ENCODE measurements at places on chromosomes 5 and 9. TPM values are rescaled to one million over a fixed set of nuclear protein-coding genes. Genes with fewer than 3 reads are reported as not detected.

GPR151 gene
- total RNA-seq = not detected

IFNW1 gene
- total RNA-seq = not detected

TPPP gene
- 0.17 TPM for total RNA-seq

CARD6 gene
- total RNA-seq = 6.6 TPM

FAM200C gene
- 3.7 TPM for total RNA-seq

TRMT10B gene
- total RNA-seq = 6.9 TPM

DNA sequence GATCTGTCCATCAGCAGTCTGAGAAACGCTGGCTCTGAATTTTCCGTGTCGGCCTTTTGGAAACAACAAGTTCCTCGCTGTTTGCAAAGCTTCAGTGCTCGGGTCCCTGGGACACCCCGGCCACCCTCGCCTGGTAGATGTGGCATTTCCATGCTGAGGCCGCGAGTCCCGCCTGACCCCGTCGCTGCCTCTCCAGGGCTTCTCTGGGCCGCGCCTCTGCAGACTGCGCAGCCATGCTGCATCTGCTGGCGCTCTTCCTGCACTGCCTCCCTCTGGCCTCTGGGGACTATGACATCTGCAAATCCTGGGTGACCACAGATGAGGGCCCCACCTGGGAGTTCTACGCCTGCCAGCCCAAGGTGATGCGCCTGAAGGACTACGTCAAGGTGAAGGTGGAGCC is 4.7 kb downstream of the NTNG2 start:
- no peak for DNase-seq
- no peak overlapping the region for H3K4me3 ChIP-seq
- H3K27me3 ChIP-seq = peaks cover 93% of the 10 kb centered on the region
- H3K4me1 ChIP-seq = peaks cover 6% of the 10 kb centered on the region

DNA sequence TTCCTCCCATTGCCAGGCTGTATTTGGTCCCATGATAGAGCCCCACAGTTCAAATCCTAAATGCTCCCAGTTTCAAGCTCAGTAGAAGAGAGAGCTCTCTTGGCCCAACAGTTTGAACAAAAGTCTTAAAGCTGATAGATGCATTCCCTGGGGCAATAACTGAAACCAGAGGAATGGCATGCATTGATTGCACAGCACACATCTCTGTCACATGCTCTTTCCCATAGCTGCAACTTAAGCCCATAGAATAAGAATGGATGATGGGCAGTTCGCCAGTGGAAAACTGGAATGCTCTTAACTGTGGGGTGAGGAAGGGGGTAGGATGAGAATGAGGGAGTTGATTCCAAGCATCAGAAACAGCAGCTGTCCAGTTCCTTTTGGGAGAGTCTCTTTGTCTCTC is 1942.4 kb upstream of the WWC1 start:
- no peaks in the 10 kb centered on the region for H3K4me1 ChIP-seq
- H3K4me3 ChIP-seq = no peak overlapping the region
- no peak overlapping the region for H3K27ac ChIP-seq
- H3K27me3 ChIP-seq = no peaks in the 10 kb centered on the region

DNA sequence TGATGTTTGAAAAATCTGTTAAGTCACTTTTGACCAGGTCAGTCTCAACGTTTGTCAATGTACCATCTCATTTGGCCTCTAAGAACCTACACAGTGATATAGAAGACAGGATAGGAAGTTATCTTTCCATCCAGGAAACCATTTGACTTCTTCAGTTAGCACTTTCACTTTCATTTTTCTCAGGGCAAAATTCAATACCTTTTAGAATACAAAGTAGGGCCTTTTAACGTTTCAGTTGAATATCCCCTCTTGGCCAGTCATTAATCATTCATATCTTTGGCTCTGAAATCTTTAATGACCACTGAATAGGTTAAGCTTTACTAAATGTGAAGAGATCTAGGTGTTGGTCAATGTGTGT is 101.1 kb upstream of the GNAQ start:
- H3K27ac ChIP-seq = peak overlapping the region; percentile 20
- no peaks in the 10 kb centered on the region for H3K36me3 ChIP-seq
- H3K27me3 ChIP-seq = no peaks in the 10 kb centered on the region
- H3K4me3 ChIP-seq = peak overlapping the region; percentile 18
- DNase-seq = peak; percentile 6

- peaks cover 38% of the 10 kb centered on the region for H3K36me3 ChIP-seq
- peak overlapping the region; percentile 22 for H3K27ac ChIP-seq
- DNase-seq = no peak
- no peak overlapping the region for H3K4me3 ChIP-seq
- no peaks in the 10 kb centered on the region for H3K27me3 ChIP-seq
- peaks cover 25% of the 10 kb centered on the region for H3K4me1 ChIP-seq
These were observed 94.0 kb downstream of the ZNF462 start for GRCh38 chr9:106956971-106957370.

GRCh38 chr9:131697097-131697496 is 42.8 kb downstream of the RAPGEF1 start:
- DNase-seq = no peak
- no peaks in the 10 kb centered on the region for H3K27me3 ChIP-seq
- no peaks in the 10 kb centered on the region for H3K36me3 ChIP-seq
- no peak overlapping the region for H3K4me3 ChIP-seq
- H3K4me1 ChIP-seq = peaks cover 24% of the 10 kb centered on the region
- H3K27ac ChIP-seq = no peak overlapping the region

DNA sequence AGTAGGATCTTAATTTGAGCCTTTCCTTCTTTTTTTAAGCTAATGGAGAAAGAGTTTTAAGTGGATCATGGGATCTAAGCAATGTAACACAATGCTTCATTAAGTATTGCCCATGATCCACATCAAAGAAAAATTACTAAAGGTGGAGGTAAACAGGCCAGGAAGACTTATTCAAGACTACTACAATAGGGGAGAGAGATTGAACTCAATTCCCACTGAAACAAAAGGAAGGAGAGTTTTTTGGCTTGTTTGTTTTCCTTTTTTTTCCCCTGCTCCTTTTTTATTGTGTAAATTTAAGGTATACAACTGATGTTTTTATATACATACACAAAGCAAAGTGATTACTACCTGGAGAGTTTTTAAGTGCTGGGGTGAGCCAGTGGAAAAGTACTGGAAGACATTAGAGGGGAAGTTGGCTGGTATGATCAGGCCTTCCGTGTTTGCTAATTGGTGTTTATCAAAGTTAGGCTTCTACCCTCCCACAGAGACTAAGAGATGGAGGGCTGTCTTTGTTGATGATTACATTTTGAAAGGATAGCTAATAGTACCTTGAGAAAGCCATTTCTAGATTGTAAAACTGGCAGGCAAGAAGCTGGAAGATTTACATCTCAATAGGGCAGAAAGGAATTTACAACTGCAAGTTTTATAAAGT is 262.7 kb downstream of the CHSY3 start:
- H3K4me3 ChIP-seq = no peak overlapping the region
- H3K27ac ChIP-seq = no peak overlapping the region
- peaks cover 6% of the 10 kb centered on the region for H3K36me3 ChIP-seq
- H3K27me3 ChIP-seq = no peaks in the 10 kb centered on the region
- H3K4me1 ChIP-seq = peaks cover 6% of the 10 kb centered on the region

DNA sequence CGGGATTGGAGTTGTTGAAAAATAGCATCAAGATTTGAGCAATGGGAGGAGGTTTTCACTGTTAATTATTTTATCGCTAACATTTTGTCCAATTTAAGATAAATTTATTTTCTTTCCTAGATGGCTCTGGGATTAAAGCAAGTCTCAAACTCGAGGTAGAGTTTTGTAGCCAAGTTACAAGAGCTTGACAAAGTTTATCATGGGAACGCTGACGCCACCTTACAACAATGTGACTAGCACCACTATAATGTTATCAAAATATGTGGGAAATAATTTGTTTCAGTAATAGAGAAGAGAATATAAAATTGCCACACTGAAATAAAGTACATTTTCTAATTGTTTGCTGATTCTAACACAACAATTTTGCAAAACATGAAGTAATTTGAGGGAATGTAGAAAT is 19.8 kb upstream of the TARS1 start:
- H3K27ac ChIP-seq = no peak overlapping the region
- H3K36me3 ChIP-seq = no peaks in the 10 kb centered on the region
- H3K4me1 ChIP-seq = no peaks in the 10 kb centered on the region
- no peak overlapping the region for H3K4me3 ChIP-seq
- no peaks in the 10 kb centered on the region for H3K27me3 ChIP-seq

DNA sequence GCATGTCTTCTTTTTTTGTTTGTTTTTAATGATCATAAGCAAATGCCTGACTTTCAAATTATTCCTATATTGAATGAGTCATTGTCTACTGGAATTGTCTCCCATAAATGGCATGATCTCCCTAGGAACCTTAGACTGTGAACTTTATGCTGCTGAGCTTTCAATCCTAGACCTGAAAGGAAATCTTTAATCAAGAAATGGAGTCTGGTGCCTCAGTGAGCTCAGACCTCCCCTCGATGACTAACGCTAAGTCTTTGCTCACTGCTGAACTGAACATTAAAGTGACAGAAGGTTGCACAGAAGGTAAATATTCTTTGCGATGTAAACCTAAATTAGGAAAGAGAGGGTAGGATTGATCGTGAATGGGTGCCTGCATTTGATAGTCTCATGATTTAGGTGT is 745.2 kb upstream of the WWC1 start:
- H3K36me3 ChIP-seq = no peaks in the 10 kb centered on the region
- no peaks in the 10 kb centered on the region for H3K4me1 ChIP-seq
- no peak overlapping the region for H3K27ac ChIP-seq

DNA sequence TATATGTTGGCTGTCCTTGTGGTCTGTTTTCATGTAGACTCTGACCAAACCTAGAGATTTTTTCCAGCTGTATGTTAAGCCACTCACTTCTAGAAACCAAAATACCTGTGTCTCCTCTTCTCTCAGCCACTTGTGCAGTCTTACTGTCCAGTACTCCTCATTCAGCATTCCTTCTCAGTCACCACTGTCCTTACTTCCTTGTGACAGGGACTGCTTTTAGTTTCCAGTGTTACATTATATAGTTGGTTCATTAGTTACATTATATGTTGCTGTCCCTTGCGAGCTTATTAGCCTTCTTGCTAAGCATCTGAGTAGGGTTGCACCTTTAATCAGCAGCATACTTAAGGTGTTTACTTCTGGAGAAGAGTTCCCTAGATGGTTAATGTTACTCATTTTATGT is 4.3 kb downstream of the ATP6V1G1 start:
- no peak for DNase-seq
- H3K27ac ChIP-seq = peak overlapping the region; percentile 88
- H3K36me3 ChIP-seq = peaks cover 76% of the 10 kb centered on the region
- H3K4me3 ChIP-seq = peak overlapping the region; percentile 56
- H3K27me3 ChIP-seq = no peaks in the 10 kb centered on the region

GRCh38 chr5:118301696-118302095 is 686.7 kb downstream of the DTWD2 start:
- DNase-seq = no peak
- no peak overlapping the region for H3K4me3 ChIP-seq
- no peaks in the 10 kb centered on the region for H3K27me3 ChIP-seq
- no peaks in the 10 kb centered on the region for H3K36me3 ChIP-seq

DNA sequence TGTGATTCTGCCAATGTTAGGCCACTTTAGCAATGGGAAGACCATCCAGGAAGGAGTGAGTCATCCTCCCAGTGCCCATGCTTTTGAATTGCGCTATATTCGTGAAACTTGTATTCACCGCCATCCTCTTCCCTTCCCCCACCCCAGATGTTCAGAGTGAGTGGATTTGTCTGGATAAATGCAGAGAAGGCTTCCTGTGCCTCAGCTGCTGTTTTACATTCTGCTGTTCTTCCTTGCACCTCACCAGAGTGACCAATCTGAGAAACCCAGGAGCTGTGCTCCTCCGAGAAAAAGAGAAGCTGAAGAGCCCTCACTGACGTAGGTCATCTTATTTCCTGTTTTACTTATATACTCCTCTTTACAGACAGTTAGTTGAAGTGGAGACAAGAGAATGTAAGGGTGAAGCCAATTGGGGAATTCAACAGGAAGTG is 24.6 kb upstream of the SVEP1 start:
- peaks cover 10% of the 10 kb centered on the region for H3K4me1 ChIP-seq
- H3K4me3 ChIP-seq = no peak overlapping the region
- H3K27ac ChIP-seq = no peak overlapping the region
- no peaks in the 10 kb centered on the region for H3K27me3 ChIP-seq
- DNase-seq = no peak
- H3K36me3 ChIP-seq = peaks cover 5% of the 10 kb centered on the region

DNA sequence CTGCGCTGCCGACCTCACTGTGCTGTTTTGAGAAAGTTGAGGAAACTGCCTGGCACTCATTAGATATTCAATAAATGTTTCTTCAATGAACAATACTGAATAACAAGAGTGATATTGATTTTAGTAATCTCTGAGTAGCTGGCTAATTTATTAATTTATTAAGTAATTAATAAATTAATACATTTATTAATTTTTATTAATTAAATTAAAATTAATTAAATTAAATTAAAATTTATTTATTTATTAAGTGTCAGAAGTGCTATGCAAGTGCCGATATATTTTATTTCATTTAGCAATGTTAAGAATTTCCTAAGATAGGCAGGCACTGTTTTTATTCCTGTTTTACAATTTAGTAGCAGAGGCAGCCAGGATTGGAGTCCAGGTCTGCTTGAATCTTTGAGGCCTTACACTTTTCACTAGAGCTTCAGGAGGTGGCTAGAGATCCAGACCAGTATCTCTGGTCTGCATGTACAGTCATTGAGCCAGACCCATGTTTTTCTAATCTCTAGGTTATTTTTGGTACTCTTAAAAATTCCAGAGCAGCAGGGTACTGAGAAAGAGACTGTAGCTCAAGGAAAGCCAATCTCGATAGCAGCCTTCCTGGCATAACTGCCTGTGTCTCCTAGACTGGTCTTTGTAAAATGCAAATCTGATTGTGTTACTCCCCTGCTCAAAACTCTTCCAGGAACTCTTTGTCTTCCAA is 109.2 kb downstream of the ARHGEF28 start:
- H3K4me3 ChIP-seq = no peak overlapping the region
- peaks cover 12% of the 10 kb centered on the region for H3K4me1 ChIP-seq
- peaks cover 6% of the 10 kb centered on the region for H3K36me3 ChIP-seq
- DNase-seq = no peak
- no peaks in the 10 kb centered on the region for H3K27me3 ChIP-seq

GRCh38 chr9:6660512-6660911 is 15.0 kb upstream of the GLDC start:
- H3K27ac ChIP-seq = no peak overlapping the region
- no peak overlapping the region for H3K4me3 ChIP-seq

- no peaks in the 10 kb centered on the region for H3K27me3 ChIP-seq
- no peak overlapping the region for H3K4me3 ChIP-seq
- H3K4me1 ChIP-seq = peaks cover 22% of the 10 kb centered on the region
These were observed 140.9 kb downstream of the SYK start for GRCh38 chr9:90942555-90942954.

All from MCF 10A (cell line).